ENCODE measurements at places on chromosomes 12 and 14. TPM values are rescaled to one million over a fixed set of nuclear protein-coding genes. Genes with fewer than 3 reads are reported as not detected.

JAG2 gene
- total RNA-seq, result 31.2 TPM

CISTR gene
- not detected for total RNA-seq

TTC6 gene
- 7.9 TPM for total RNA-seq

RFX4 gene
- total RNA-seq, result not detected

TMBIM4 gene
- total RNA-seq, result 154 TPM

SLC7A7 gene
- 84.4 TPM for total RNA-seq

HCFC2 gene
- total RNA-seq, result 19.4 TPM

TBX5 gene
- 22.3 TPM for total RNA-seq

FGF6 gene
- total RNA-seq, result not detected

GPR162 gene
- 17.1 TPM for total RNA-seq

SSTR1 gene
- 9.2 TPM for total RNA-seq

PLEKHG7 gene
- not detected for total RNA-seq

DAO gene
- total RNA-seq, result 0.26 TPM

ASCL1 gene
- not detected for total RNA-seq

FBXO21 gene
- 41.4 TPM for total RNA-seq

LUM gene
- total RNA-seq, result 361 TPM

TPPP2 gene
- not detected for total RNA-seq

GLIPR1 gene
- 38.2 TPM for total RNA-seq

BEST3 gene
- not detected for total RNA-seq

ARF6 gene
- 61.5 TPM for total RNA-seq

CACNA1C gene
- total RNA-seq, result 15.6 TPM

CLEC12A gene
- 43.4 TPM for total RNA-seq

DYRK2 gene
- total RNA-seq, result 15.5 TPM

TMEM52B gene
- total RNA-seq, result 2.3 TPM

XRCC3 gene
- 5.6 TPM for total RNA-seq

TEP1 gene
- 48.9 TPM for total RNA-seq

KRT8 gene
- 223 TPM for total RNA-seq

WNT1 gene
- total RNA-seq, result not detected

MYF6 gene
- not detected for total RNA-seq

RPGRIP1 gene
- total RNA-seq, result 1.7 TPM

AQP6 gene
- total RNA-seq, result 0.35 TPM

NELL2 gene
- 1.6 TPM for total RNA-seq

CLEC14A gene
- 87.6 TPM for total RNA-seq

RBP5 gene
- total RNA-seq, result 7.1 TPM

TAC3 gene
- not detected for total RNA-seq

KRT6C gene
- not detected for total RNA-seq

CLEC9A gene
- 0.43 TPM for total RNA-seq

PSEN1 gene
- total RNA-seq, result 63.9 TPM

ARHGEF25 gene
- total RNA-seq, result 16.3 TPM

MANSC4 gene
- not detected for total RNA-seq

HCAR1 gene
- total RNA-seq, result 0.20 TPM

LRFN5 gene
- 1.0 TPM for total RNA-seq

FIGNL2 gene
- total RNA-seq, result 1.5 TPM

GPR84 gene
- total RNA-seq, result 0.96 TPM

EXOC3L4 gene
- total RNA-seq, result 4.2 TPM

GPRC5D gene
- not detected for total RNA-seq

NTS gene
- 0.32 TPM for total RNA-seq

CEBPE gene
- total RNA-seq, result not detected

TDRD9 gene
- total RNA-seq, result 6.2 TPM

PTGER2 gene
- 5.3 TPM for total RNA-seq

ACVR1B gene
- total RNA-seq, result 33.5 TPM

LMO3 gene
- 170 TPM for total RNA-seq

SVOP gene
- not detected for total RNA-seq

Data from upper lobe of right lung (tissue), 1 donor.